AG04449 (cell line): ENCODE measurements at places on chromosomes 7 and 10.

- no peak for DNase-seq
Observed at GRCh38 chr10:114491933-114492332, 87.6 kb upstream of the AFAP1L2 start.

GRCh38 chr10:103470761-103471653 lies 8.0 kb downstream of the CALHM3 start:
- DNase-seq, result no peak

- DNase-seq, result no peak
Observed at GRCh38 chr10:24501056-24501711, 222.5 kb downstream of the ARHGAP21 start.

DNA sequence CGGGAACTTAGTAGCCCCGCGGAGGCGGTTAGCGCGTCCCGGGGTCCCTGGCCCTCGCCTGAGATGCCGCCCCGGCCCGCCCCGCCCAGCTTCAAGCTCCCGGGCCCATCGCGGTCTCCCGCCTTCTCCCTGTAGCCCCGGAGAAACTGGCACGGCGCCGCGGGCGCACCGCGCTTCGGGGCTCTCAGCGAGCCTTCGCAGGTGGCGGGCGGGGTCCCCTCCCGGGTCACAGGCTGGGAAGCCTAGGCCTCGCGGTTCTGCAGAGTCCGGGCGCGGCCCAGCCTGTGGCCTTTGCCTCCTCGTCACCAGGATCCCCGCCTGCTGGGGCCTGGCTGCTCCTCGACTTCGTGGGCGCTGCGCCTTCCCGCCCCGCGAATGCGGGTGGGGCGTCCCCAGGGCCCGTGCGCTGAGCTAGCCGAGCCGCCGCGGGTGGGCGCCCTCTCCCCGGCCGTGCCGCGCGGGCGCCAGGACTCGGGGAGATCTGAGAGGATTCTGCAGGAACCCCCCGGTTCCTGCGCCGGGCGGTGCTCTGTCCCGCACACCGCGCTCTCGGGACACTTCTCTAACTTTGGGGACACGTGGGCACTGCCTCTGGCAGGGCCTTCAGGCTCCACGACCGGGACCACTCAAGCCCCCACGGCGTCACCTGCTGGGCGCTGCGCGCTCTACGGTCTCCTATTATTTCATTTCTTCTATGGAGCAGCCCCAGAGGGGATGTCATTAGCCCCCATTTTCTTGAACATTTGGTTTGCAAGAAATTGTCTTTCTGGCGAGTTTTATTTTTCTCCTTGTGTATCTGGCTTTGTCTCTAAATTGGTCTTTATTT lies 682 bp upstream of the RGS10 start:
- no peak for DNase-seq

DNA sequence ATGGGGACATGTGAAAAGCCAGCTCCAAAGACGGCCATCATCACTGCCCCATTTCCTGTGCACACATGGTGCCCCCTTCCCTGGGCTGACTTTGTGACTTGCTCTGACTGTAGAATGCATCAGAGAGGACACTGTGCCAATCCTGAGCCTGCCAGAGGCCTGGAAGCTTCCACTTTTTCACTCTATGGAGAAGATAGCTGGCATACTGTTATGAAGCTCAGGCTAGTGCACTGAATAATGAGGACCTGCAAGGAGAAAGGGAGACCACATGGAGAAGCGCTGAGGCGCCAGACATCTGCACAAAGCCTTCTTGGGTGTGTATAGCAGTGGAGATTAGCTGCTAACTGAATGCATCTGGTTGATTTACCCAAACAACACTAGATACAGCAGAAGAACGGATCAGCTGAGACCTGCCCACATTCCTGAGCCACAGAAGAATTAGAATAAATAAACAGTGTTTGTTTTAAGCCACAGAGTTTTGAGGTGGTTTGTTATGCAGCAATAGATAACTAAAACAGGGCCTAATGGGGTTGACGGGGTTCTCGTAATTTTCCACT lies 58.9 kb upstream of the C10orf90 start:
- DNase-seq, result no peak

DNA sequence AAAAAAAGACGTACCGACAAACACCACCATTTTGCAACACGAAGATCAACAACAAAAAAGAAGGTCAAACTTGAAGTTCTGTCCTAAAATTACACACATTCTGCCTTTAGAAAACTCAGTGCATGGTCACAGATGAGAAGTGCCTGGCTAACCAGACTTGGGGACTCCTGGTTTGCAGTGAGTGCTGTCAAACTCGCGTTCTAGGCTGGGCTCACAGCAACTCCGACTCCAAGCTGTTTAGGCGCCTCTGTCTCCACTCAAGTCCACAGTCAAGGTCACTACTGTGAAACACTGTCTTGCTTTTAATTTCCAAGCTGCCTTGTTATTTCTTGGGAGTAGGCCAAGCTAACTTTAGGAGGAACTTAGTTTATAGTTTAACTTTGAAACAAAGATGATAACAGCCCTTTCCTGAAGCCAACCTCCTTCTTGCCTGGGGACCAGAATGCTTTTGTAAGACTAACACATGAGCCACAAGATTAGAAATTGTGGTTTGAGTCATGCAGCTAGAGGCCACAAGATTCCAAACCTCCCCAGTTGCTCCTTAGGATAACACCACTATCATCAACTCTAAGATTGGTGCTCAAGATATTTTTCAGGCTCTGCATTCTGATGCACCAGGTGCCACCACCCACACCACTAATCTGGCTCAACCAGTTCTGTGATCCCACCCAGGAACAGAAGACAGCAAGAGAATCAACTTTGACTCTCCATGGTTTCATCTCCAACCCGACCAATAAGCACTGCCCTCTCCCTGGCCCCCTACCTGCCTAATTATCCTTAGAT lies 1.1 kb upstream of the DNAAF5 start:
- DNase-seq, result no peak

DNA sequence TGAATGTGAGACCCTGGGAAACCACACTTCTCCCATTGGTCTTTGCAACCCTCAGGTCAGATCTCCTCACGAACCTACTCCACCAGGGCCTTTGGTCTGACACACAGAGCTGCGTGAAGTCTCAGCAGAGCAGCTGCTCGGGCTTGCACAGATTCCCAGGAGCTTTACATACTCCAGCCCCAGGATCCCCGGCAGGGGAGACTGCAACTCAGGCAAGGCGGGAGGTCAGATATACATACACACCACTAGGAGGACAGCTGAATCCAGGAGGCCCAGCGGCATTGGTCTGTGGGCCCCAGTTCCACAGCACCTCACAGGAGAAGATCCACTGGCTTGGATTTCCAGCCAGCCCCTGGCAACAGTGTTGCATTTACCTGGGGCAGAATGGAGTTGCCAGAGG lies 239.2 kb downstream of the GPAM start:
- no peak for DNase-seq

GRCh38 chr10:129810-130209 lies 5.4 kb upstream of the ZMYND11 start:
- DNase-seq, result no peak

- no peak for DNase-seq
Observed at GRCh38 chr7:18530224-18531179, 35.0 kb downstream of the HDAC9 start.

- no peak for DNase-seq
Observed at GRCh38 chr7:11650030-11650429, 182.0 kb downstream of the THSD7A start.

GRCh38 chr7:112058686-112059085 lies 147.5 kb downstream of the DOCK4 start:
- DNase-seq, result no peak

- DNase-seq, result no peak
Observed at GRCh38 chr7:113000316-113001020, 86.2 kb downstream of the GPR85 start.

- DNase-seq, result no peak
Observed at GRCh38 chr7:26513948-26514347, 222.3 kb downstream of the SNX10 start.

DNA sequence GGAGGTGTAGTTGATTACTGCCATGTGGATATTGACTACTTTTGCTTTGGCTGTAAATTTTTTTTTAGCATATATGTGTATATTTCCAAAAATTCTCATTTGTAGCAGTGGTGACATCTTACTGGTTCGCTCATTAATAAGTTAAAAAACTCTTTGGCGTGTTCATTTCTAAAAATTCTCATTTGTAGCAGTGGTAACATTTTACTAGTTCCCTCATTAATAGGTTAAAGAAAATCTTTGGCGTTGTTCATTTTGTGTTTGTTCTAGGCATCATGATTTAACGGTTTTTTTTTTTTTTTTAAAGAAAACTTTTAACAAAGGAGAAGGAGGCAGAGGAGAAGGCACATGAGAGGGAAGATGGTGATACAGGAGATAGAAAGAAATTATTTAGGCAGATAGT lies 45.9 kb upstream of the CACNB2 start:
- no peak for DNase-seq

DNA sequence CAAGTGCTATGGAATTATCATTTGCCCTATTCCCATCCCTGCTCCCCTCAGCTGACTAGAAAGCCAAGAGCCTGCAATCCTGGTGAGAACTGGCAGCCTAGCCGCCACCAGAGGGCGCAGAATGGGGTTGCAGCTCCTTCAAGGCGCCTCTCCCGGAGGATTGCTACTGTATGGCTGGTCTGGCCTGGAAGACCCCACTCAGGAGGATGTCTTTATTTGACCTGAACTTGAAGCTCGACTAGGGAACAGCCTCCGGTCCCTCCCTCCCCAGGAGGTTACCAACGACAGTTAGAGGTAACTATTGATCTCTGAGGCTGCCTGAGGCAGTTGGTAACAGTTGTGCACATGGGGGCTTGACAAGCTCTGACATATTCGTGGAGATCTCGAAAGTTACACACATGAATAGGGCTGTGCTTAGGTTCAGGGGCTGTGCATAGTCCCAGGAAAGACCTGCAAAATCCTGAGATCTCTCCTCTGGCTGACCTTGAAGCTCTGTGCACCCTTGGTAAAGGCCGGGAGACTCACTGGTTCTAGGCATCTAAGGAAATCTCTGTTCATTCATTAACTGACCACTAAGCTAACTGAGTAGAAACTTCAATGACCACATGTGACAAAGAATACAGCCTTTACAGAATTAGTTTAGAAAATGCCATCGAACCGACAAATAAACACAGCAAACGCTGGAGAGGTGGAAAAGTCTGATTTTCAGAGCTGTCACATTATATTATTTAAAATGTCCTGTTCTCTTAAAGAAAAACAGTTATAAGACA lies 65.7 kb downstream of the TSPAN12 start:
- no peak for DNase-seq
